ENCODE measurements at places on chromosomes 12 and 14.

GRCh38 chr14:96038920-96039632, at the start of gene C14orf132:
C14orf132 (plus strand) TSS chr14:96039362; CDS start chr14:96039501, 139 bp downstream.
- no peak for DNase-seq

GRCh38 chr14:58145936-58146335, 6.1 kb downstream of the ARMH4 start:
- no peak for DNase-seq

GRCh38 chr12:105084251-105085250, at the start of gene ALDH1L2:
ALDH1L2 (minus strand) TSS chr12:105084458; CDS start chr12:105084436, 22 bp downstream.
- DNase-seq = no peak

DNA sequence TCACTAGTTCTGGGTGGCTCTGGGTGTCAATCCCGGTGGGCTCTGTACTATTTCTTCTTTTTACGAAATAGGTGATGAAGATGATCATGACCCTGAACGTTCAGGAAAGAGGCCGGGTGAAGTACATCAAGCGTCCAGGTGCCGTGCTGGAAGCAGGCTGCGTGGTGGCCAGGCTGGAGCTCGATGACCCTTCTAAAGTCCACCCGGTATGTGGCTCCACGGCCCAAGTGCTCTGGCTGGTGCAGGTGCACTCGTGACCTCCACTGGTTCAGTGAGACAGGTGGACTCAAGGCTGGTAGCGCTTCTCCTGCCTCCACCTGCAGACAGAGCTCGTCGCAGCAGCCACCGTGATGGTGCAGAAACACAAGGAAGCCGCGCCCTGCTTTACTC, 85.1 kb downstream of the ACACB start:
- DNase-seq = no peak

GRCh38 chr12:13208533-13209435, 12.3 kb downstream of the EMP1 start:
- no peak for DNase-seq

GRCh38 chr12:3641428-3642018, 111.4 kb downstream of the CRACR2A start:
- DNase-seq = peak; percentile 54

DNA sequence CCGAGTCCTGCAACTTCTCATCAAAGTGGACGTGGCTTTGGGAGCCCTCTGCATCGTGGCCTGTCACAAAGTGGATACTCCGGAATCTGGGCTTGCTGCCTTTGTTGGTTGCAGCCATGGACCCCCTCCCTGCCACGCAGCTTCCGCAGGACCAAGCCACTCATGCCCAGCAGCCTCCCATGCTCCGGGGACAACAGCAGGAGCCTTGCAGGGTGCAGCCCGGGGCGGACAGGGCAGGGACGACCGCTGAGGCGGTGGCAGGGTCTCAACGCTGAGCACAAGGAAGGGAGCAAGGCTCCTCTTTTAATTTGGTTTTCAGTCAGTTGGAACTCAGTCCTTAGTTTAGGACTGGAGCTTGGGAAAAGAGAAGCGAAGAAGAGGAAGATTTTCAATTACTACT, 12.1 kb upstream of the ADCY6 start:
- no peak for DNase-seq

- DNase-seq = no peak
Observed at GRCh38 chr12:84191779-84192178, 720.8 kb downstream of the SLC6A15 start.

GRCh38 chr12:45388545-45388944, 172.7 kb downstream of the ANO6 start:
- no peak for DNase-seq

- no peak for DNase-seq
Observed at GRCh38 chr12:123897221-123897620, 75.4 kb downstream of the CCDC92 start.

GRCh38 chr14:101004176-101004575, 100.7 kb upstream of the RTL1 start:
- no peak for DNase-seq

DNA sequence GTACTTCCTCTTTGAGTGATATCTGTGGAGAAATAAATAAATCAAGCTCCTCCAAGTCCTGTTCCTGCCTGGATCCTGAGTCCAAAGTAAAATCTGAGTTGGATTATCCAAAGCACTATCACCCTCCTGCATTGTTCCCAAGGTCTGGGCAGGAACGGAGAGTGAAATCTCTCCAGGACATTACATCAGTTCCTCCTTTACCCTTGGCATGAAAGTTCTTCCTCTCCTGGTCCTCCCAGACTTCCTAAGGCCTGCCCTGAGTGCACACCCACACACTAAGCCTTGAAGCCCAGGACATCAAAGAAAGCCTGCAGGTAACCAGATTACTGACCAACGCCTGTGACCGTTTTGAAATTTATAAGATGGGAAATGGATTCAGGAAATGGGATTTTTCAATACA, 206.8 kb upstream of the BCL2L14 start:
- no peak for DNase-seq

GRCh38 chr14:61997161-61997560, 234.9 kb downstream of the SNAPC1 start:
- DNase-seq = no peak

DNA sequence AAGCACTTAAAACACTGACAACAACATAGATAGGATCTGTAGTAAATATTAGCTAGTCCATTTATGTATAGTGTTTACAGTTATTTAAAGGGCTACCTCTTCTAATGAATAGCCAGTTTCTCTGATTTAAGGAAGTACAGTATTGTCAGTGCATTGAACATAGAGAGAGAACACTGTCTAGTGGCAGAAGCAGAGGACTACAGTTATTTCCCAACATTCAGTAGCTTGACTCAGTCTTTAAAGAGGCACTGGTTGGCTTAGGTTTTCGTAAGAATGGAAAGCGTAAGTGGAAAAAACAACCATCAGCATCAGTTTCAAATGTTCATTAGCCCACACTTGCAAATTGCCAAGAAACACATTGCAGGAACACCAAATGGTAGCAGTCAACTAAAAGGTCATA, 125.0 kb upstream of the HMGA2 start:
- no peak for DNase-seq

DNA sequence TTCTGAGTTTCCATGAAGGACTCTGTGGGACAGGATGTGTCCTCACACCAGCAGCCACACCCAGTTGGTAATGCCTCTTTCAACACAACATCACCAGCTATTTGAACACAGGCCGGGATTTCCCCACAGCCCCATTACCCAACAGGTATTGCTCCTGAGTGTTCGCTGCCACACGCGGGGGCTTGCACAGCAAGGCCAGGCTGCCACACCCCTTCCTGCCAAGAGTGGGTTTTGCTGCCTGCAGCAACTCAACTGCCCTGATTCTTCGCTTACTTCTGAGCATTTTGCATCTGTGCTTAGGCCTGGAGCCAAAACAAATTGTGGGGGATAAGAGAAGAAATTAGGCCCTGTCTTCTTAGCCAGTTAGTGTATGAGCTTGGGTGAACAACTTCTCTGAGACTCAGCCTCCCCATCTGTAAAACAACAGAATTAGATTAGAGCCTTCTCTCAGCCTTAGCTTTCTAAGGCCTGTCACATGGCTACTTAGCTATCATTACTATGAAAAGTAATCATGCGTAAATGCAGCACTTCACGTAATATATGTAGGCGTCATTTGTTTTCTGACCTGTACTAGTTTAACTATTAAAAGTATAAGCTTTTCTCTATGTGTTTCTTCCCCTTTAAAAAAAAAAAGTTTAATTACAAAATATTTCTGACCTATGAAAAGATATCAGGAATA, 20.0 kb downstream of the CKAP4 start:
- no peak for DNase-seq

GRCh38 chr12:58588770-58589169, 331.5 kb downstream of the LRIG3 start:
- no peak for DNase-seq

DNA sequence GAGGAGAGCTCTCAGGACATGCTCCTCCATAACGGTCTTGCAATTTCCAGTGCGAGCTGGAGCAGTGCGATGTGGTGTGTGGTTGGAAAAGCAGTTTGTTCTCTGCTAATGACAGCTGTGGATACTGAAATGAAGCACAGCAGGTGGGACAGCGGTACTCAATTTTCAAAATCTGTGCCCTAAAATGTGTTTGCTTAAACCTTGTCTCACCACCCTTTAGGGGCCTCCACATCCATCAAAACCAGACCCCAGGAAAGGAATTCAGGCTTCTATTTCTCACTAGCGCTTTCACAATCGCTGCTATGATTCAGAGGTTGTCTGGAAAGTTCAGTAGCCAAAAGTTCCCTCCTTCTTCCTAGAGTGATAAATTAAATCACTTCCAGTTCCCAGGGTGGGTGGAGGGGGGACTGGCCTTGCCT, 440.8 kb downstream of the EGLN3 start:
- DNase-seq = peak; percentile 78

- no peak for DNase-seq
Observed at GRCh38 chr12:124994437-124994975, 1.1 kb downstream of the BRI3BP start.

DNA sequence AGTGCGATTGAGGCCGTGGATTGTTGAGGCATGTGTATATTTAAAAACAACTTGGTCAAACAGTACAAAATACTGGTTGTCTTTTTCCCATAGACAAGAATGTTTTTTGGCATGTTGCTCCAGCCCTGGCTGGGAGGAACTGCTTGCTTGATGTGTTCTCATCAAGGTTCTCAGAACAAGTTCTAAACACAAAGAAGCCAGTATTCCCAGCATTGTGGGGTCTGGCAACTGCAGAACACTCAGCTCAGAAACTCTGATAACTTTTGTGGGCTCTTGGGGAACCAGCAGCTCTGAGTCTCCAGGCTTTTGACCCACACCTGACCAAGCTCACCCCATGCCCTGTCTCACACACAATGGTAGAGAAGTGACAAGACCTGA, 27.1 kb upstream of the DICER1 start:
- DNase-seq = no peak

DNA sequence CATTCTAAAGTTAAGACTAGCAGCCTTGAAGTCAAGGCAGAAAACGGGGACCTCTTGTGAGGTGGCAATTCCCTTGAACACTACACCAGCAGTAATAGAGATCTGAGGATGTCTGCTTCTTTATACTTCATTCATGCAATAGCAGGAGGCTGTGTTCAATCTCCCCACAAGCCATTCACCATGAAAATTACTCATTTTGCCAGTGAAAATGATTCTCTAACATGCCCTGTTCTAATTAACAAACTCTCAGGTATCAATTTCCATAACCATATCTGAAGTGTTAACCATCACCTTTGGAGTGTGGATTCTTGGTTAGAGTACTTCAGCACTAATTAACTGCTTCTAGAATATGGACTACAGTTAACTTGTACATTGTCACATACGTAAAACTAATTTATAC, 3.4 kb upstream of the GLIPR1 start:
- no peak for DNase-seq

DNA sequence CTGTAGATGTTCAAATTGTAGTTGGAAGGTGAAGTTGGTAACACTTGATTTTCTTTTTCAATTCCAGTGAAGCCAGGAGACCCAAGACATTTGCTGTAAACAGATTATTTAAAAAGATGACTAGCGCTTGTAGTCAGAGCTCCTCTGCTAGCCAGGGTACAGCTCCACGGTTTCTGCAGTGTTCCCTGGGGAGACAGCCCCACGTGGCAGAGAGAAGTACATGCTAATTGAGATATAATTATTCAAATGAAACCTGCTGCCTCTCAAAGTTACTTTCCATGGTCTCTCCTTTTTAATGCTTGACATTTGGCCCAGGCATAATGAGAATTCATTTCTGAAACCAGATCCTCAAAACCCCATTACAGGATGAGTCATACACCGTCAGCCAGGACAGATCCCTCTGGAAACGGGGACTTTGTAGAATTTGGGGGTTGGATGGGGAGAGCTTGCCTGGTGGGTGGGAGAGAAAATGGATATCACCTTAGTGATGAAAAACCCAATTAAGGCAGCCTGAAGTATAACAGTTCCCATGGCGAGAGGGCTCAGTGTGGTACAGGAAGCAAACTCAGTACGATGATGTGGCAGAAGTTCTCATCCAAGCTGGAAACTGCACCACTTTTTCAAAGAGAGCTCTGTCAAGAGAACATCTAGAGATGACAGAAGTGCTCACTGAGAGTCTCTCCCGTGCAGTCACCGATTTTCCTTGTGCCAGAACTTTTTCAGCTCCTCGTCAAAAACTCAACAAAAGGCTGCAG, 637.7 kb upstream of the TMEM132C start:
- no peak for DNase-seq

- no peak for DNase-seq
Observed at GRCh38 chr12:95796225-95796981, 5.8 kb upstream of the NTN4 start.

GRCh38 chr14:65872536-65872935, 460.0 kb downstream of the FUT8 start:
- DNase-seq = no peak

GRCh38 chr12:99281277-99281676, 366.3 kb upstream of the GARIN6 start:
- DNase-seq = no peak

DNA sequence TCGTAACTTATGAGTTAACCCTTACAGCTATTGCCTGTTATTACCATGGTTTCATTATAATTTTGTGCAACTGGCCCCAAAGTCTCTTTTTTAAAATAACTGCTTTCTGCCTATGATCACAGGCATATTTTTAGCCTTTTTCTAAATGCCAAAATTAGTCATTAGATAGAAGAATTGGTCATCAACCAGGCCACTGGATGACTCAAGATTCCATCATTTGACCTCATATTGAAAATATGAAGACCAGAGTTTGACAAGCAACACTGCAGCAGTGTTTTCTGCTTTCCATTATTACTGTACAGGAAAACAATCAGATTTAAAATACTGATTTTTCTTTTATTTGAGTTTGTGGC, 54.7 kb upstream of the OTOGL start:
- no peak for DNase-seq

DNA sequence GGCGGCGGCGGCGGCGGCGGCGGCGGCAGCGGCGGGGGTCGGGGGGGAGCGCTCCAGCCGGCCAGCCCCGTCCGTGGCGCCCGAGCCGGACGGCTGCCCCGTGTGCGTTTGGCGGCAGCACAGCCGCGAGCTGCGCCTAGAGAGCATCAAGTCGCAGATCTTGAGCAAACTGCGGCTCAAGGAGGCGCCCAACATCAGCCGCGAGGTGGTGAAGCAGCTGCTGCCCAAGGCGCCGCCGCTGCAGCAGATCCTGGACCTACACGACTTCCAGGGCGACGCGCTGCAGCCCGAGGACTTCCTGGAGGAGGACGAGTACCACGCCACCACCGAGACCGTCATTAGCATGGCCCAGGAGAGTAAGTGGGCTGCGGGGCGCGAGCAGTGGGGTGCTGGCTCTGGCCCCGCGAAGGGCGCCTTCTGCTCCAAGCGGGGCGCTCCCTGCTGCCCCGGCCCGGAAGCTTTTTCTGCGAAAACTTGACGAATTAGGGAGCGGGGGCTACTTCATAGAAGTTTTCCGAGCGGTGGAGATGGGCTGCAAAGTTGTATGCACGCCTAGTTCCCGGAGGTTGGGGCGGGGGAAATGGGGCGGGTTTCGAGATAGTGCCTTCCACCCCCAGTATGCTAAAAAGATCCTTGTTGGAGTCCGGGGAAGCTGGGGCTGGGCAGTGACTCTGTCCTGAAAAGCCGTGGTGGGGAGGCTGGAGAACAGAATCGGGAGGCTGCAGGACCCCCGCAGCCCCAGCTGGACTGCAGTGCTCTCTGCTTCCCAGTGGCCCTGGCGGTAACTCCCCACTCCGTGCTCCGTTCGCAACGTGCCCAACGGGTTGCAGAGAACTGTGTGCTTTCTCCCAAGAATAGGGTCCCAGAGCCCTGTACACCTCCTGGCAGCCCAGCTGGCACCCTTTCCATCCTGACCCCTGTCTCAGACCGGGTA, 751 bp downstream of the GDF11 start:
- no peak for DNase-seq
